Liver (tissue), 10 donors: ENCODE measurements at places on chromosomes 7 and 10.

- no peaks in the 10 kb centered on the region for H3K4me1 ChIP-seq
- H3K27me3 ChIP-seq: no peaks in the 10 kb centered on the region
- no peak overlapping the region for H3K27ac ChIP-seq
- no peak for DNase-seq
These were observed 15.7 kb upstream of the ZNF212 start for GRCh38 chr7:149223761-149224160.

DNA sequence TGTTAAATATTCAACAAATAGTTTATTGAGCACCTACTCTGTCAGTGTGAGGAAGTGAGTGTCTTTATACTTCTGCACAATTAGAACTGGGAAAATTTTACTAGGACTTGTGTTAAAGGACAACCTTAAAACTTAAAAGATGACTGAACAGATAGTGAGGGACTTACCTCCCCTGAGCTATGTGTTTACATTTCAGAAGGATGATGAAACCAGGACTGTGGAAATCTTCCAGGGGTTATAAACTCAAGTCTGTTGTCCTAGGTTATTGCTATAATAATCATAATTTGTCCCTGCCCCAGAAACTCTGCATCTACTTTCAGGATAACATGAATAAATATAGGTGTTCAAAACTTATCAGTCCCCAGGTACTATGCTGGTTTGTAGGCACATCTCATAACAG lies 261.0 kb upstream of the MKLN1 start:
- peak overlapping the region; percentile 71 for H3K27ac ChIP-seq
- H3K36me3 ChIP-seq: no peaks in the 10 kb centered on the region
- no peaks in the 10 kb centered on the region for H3K27me3 ChIP-seq
- DNase-seq: no peak

- no peaks in the 10 kb centered on the region for H3K4me1 ChIP-seq
- DNase-seq: no peak
- H3K4me3 ChIP-seq: no peak overlapping the region
- H3K27me3 ChIP-seq: no peaks in the 10 kb centered on the region
- no peaks in the 10 kb centered on the region for H3K36me3 ChIP-seq
These were observed 222.6 kb downstream of the ANK3 start for GRCh38 chr10:60167050-60167449.

DNA sequence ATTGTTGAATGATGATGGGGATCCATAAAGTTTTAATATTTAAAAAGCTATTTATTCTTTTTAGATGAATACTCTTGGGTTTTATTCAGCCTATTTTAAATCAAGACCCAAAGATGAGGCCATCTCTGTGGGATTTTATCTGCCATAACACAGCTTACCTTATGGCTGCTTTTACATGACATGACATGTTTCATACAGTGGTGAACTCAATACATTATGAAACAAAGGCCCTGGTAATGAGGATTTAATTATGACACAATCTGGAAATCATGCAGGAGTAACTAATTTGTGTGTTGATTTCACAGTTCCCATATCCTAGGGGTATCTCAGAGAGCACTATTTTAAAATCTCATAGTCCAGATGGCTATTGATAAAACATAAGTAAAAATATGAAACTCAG lies 661.8 kb upstream of the FZD8 start:
- no peak for DNase-seq
- H3K4me3 ChIP-seq: no peak overlapping the region
- H3K27ac ChIP-seq: no peak overlapping the region
- no peaks in the 10 kb centered on the region for H3K36me3 ChIP-seq

GRCh38 chr7:148174376-148174775 lies 416.2 kb upstream of the C7orf33 start:
- no peak overlapping the region for H3K4me3 ChIP-seq
- no peaks in the 10 kb centered on the region for H3K27me3 ChIP-seq
- H3K4me1 ChIP-seq: no peaks in the 10 kb centered on the region
- no peak for DNase-seq
- H3K36me3 ChIP-seq: no peaks in the 10 kb centered on the region
- H3K27ac ChIP-seq: no peak overlapping the region
